ENCODE measurements at places on chromosomes 12 and 14.
A peak's percentile ranks its signal among the peaks of the same experiment; 100 is the strongest.

DNA sequence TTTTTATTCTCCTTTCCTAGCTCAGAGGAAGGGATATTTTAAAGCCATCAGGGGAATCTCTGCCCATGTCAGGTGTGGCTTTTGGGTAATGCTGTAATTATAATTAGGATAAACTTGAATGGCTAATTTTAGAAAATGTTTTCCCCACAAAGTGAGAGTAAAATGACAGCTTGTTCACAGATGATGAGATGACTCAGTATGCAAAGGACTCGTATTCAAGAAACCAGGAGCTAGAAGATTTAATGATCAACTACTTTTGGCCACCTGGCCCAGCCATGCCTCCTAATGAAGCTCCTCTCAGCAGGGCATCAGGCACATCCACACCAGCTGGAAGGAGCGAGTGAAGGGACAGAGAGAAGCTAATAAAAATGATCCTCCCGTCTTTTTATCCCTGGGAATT is 29.0 kb upstream of the PLEKHG7 start:
- DNase-seq = no peak

- DNase-seq = no peak
Observed at GRCh38 chr14:22381408-22381760, 207.6 kb downstream of the DAD1 start.

DNA sequence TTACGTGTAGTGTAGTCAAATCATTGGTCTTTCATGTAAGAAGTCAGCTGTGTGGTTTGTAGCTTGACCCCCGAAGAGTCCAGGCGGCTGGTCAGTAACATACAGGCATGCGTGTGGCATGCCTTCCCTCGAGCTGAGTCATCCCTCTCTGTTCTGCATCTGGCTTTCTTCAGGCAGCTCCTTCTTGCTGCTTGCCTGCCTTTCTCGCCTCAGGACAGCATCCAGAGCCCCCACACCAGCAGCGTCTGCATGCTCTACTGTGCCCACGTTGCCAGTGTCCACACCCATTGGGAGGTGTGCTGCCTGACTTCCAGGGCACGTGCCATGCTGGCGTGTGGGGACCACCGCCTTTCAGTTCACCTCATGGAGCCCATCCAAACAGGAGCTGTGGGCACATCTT is 96.8 kb downstream of the EP400 start:
- DNase-seq = peak; percentile 98

- DNase-seq = peak; percentile 90
Observed at GRCh38 chr12:54411391-54412241, 7.5 kb downstream of the ITGA5 start.

GRCh38 chr12:73951956-73952703 is 585.5 kb upstream of the ATXN7L3B start:
- no peak for DNase-seq

DNA sequence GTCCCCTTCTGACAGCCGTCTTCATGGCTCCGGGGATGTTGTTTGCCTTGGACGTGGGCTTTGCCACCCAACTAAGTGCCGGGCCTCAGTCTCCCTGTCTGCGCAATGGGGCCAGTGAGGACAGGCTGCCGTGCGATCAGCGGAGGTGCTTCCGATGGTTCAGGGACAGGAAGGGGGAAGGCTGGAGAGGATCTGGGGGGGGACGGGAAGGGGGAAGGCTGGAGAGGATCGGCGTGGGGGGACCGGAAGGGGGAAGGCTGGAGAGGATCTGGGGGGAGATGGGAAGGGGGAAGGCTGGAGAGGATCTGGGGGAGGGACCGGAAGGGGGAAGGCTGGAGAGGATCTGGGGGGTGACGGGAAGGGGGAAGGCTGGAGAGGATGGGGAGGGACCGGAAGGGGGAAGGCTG is 3.4 kb downstream of the MMP17 start:
- DNase-seq = no peak

DNA sequence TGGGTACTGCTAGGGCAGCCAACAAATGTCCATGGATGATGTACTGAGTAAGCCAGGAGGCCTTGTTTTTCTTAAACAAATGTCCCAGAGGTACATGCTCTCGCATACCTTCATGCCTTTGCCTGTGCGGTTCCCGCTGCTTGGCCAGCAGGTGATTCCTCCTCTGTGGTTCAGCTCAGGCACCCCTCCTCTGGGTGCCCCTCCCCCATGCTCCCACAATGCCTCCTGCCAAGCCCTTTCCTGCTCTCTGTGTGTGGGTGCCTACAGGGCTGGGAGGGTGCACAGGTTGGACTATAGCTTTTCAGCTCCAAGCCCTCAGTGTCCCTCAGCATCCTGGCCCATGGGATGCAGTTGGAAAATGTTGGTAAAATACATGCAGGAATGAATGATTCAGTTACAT is 23.5 kb downstream of the ASB2 start:
- DNase-seq = no peak

DNA sequence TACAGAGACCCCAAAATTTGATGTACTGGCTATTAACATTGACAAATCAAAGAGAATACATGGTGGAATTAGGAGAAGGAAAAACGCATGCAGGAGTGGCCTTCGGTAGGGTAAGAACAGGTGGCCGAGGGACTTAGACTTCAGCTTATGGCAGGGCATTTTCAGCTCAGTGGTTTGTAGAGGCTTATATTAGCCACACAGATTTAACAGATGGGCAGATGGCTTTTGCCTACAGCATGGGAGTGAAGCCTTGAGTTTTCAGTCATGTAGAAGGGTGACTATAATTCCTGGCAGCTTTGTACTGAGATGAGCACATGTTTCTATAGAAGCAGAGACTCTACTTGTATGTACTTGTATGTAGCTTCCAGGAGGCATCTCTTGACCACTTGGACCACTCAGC is 40.9 kb upstream of the PLEKHA5 start:
- no peak for DNase-seq

- DNase-seq = no peak
Observed at GRCh38 chr14:36556811-36557433, 25.5 kb downstream of the NKX2-8 start.

DNA sequence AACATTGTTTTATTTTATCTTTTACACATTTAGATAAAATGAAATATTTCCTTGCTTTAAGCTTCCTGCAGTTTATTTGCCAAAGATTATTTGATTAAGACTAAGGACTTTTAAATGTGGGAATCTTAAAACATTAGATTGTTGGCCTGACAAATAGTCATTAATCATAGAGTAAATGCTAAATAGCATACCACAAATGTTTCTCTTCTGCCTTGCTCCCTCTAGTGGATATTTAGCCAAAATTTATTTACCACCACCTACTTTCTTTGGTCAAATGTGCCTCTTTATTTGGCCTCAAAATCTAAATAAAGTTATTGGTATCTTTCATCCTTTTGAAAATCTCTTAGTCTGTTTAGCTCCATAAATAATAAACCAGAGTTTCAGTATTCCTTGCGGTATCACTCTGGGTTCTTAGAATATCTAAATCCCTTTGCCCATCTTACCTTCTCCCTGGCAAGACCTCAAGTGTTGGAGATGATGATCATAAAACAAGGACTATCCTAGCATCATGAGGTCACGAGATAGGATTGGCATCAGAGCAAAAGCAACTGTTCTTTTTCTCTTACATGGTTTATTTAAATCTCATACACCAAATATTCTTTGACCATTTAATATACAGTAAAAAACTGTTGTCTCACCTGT is 150.6 kb upstream of the AEBP2 start:
- no peak for DNase-seq

DNA sequence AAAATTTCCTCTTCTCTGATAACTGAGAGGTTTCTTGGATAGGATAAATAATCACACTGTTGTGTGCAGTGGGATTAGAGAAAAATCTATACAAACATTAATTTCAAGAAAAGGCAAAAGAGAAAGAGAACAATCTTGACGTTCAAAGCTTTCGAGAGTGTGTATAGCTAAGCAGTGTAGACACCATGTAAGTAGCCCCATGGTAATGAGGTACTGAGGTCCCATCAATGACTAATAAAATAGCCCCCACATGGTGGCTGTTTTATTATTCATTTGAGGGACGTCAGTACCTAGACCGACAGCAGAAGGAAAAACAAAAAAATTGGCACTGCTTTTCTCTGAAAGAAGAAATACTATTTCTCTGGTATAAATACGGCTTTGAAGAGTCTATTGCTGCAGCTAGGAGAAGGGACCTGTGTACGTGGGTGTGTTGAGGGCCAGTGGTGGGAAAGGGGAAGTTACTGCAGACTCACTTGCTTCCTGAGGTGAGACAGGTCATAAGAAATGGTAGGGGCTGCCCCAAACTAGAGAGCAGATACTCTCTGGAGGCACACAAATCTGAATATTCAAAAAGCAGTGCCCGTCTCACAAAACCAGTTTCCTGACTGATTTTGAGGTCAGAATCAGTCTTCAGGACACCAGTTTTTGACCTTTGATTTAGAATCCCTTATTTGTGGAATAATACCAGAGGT is 339.8 kb downstream of the EMP1 start:
- no peak for DNase-seq

GRCh38 chr12:120321382-120322202 is 6.0 kb downstream of the PLA2G1B start:
- DNase-seq = no peak

- DNase-seq = no peak
Observed at GRCh38 chr14:91521061-91521640, 11.0 kb upstream of the PPP4R3A start.

DNA sequence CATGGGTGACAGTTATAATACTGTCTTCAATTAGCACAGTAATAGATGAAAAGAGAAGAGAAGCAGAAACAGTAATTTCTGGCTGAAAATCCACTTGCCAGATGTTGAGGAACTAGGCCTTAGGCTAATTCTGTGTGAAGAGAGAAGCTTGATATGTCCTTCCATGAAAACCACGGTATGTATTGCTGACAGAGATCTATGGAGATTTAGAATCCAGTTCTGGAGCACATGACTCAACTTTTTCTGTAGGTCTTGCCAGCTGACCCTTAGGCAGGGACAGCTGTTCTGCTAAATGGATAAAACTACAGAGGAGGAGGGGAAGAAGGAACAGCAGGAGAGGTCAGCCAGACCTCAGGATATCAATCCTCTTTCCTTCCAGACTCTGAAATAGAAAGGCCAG is 211.5 kb downstream of the PRKD1 start:
- peak; percentile 69 for DNase-seq

- DNase-seq = no peak
Observed at GRCh38 chr12:25590011-25590721, 37.1 kb upstream of the LMNTD1 start.

DNA sequence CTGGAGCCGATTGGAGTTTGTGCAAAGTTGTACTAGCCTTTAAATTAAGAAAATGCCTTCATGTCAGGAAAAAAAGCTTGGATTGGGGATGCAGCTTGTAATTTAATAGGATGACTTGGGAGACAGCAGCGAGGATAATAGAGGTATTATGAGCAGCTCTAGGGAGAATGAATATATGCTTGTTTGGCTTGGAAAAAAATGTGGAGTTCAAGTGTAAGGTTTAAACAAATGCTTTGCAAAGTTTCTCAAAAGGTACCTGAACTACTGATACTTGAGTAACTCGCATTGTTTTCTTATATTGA is 65.3 kb upstream of the RASSF3 start:
- DNase-seq = no peak

- DNase-seq = peak; percentile 48
Observed at GRCh38 chr12:54413284-54414190, 5.5 kb downstream of the ITGA5 start.

GRCh38 chr12:58359084-58359483 is 417.7 kb downstream of the ATP23 start:
- no peak for DNase-seq

DNA sequence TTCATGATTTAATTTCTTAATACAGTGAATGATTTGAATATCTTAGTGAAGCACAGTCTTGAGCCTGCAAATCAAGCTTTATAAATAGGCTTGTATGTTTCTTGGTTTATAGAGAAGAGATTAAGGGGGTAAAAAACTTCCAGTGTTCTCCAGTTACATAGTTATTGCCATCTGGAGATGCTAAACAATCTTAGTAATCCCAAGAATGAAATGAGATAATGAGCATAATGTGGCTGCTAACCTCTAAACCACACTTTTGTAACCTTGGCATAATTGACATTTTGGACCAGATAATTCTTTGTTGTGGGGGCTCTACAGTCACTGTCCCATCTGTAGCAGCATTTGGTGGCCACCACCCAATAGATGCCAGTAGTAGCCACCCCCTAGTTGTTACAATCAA is 316.8 kb downstream of the CCDC91 start:
- DNase-seq = no peak
